ENCODE measurements at places on chromosomes 6 and 20. TPM values are rescaled to one million over a fixed set of nuclear protein-coding genes. Genes with fewer than 3 reads are reported as not detected.

Gene CEBPB
- 24.1 TPM for total RNA-seq

- DNase-seq, result no peak
These were observed 1.3 kb downstream of the DSTN start for GRCh38 chr20:17571153-17571527.

DNA sequence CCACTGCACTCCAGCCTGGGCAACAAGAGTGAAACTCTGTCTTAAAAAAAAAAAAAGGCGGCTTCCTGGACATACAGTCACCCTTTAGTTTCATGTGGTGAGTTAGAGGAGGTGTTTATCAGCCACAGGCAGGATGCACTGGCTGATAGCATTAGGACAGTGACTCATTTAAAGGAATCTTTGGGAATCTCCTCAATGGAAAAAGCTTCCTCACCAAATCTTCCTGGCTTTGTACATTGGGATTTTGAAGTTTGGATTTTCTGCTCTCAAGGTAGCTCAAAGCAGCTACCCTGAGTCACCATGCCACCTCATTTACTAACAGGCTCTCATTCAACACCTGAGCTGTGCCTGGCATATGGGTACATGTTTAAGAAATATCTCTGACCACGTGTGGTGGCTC lies 20.2 kb downstream of the PRPH2 start:
- DNase-seq, result no peak

Gene RNF182
- total RNA-seq, result 13.0 TPM

Gene GSTA3
- not detected for total RNA-seq

DNA sequence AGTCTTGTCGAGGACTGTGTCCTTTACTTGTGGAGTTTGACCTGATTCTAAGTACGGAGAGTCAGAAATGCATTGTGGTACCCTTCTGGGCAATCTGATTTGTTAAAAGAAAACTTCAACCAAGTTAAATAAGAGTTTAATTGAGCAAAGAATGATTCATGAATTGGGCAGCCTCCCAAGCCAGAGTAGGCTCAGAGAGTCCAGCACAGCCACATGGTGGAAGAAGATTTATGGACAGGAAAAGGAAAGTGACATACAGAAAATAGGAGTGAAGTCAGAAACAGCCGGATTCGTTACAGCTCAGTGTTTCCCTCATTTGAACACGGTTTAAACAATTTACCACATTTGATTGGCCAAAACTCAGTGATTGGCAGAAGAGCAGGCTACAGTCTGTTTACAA lies 329.2 kb downstream of the DHX35 start:
- no peak for DNase-seq

- DNase-seq, result no peak
These were observed 82.6 kb upstream of the SPTLC3 start for GRCh38 chr20:12925863-12926793.

Gene RNF146
- total RNA-seq, result 28.8 TPM

DNA sequence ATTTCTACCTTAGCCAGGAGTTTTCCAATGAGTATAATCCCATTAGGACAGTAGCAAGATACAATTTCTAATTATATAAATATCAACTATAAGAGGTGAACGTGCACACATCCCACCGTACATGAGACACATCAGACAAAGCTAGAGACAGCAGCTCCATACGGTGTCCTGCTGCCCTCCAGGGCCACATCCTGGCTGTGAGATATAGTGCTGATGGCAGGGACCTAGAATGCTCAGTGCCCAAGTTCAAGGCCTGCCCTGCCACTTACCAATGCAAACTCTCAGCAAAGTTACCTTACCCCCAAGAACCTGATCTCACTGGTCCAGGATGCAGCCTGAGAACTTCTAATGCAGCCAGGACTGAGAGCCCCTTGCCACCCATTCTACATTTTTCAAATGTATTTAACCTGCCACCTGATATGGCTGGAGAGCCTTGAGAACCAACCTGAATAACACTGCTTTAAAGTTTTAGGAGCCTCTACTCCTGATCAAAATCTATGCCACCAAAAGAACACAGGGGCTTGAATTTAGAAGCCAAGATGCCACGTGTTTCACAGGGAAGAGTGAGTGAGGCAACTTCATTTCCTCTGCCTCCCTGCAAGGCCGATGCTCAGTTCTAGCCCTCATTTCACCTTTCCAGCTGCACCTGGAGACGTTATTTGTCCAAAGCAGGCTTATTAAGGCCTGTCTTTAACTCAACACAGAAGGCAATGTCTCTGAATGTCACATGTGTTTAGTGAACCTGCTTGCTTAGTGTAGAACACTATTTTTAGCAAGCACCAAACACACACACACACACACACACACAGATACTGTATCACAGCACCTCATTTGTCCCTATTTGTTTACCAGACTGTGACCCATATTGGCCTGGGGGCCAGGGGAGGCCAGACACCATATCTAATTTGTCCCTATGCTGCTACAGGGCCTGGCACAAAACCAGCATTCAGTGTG lies 6.1 kb downstream of the NFATC2 start:
- no peak for DNase-seq

GRCh38 chr6:72421387-72421786 lies 200.5 kb upstream of the KCNQ5 start:
- no peak for DNase-seq

DNA sequence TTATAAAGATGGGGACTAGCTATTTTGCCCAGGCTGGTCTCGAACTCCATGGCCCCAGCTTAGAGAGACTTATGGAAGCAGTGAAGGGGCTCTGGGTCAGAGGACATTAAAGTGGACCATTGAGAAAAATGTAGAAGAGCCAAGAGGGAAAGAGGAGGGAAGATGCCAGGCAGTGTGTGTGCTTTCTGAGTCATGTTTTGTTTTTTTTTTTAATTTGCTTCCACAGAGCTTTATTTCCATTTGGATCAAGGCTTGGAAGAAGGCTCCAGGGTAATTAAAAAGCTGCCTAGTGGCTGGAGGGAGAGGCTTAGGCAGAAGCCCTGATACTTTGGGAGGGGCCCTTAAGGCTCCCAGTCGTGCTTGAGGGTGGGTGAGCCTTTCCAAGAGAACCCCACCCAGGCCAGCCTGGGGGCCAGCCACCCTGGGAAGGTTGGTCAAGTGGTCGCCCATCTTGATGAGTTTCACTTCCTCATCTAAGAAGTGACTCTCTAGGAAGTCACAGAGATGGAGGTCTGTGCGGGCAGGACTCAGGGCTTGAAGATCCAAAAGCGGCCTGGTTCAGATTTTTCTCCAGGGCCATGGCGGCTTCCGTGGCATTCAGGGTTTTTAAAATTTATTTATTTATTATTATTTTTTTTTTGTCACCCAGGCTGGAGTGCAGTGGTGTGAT lies 3.0 kb upstream of the ZNF335 start:
- no peak for DNase-seq

DNA sequence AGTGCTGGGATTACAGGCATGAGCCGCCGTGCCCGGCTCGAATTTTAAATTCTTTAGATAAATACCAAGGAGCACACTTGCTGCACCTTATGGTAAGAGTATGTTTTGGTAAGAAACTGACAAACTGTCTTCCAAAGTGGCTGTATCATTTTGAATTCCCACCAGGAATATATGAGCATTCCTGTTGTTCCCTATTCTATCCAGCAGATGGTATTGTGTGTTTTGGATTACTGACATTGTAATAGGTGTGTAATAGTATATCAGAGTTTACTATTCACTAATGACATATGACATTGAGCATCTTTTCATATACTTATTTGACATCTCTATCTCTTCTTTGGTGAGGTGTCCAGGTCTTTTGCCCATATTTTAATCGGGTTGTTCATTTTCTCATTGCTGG lies 40.5 kb downstream of the TGM6 start:
- no peak for DNase-seq

DNA sequence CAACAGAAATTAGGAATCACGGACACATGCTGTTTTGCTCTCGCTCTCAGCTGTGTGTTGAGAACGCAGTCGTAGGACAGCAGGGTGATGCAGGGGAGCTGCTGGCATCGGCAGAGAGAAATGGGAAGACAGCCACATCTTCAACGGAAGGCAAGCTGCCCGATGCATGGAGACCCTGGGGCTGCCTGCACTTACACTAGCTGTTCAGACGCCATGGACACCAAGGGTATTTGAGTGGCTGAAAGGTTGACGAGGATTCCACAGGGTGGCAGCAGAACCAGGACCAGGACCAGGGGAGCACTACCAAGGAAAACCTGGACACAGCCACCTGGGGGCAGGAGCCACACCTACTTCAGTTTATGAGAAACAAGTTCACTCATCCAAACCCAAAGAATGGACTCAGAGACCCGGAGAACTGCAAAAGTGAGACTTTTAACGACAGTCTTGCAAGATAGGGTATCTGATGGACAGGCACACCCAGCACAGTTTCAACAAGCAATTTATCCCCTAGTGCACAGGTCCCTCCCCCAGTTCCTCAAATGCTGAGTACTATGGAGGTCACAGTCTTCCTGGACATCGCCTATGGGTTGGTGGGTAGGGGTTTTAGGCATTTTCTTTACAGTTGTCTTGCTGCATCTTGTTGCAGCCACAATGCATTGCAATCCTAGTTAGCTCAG lies 56.3 kb upstream of the ENTPD6 start:
- DNase-seq, result no peak

DNA sequence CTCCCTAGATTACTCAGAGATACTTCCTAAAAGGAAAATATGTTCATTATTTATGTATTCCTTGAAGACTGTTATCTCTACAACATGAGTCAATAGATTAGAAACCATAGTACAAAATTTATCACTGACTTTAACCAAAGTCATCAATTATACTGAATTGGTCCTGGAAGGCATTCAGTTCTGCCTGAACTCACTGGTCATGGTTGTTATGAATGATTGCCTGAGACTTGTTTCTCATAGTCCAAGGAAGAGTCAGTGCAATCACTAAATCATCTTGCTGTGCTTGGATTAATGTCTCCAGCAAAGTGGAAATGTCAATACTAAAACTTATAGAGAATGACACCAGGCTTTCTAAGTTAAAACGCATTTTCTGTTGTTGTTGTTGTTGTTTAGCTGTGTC lies 878.6 kb upstream of the MANEA start:
- DNase-seq, result no peak

GRCh38 chr6:142913036-142913510 lies 31.9 kb downstream of the HIVEP2 start:
- DNase-seq, result no peak

DNA sequence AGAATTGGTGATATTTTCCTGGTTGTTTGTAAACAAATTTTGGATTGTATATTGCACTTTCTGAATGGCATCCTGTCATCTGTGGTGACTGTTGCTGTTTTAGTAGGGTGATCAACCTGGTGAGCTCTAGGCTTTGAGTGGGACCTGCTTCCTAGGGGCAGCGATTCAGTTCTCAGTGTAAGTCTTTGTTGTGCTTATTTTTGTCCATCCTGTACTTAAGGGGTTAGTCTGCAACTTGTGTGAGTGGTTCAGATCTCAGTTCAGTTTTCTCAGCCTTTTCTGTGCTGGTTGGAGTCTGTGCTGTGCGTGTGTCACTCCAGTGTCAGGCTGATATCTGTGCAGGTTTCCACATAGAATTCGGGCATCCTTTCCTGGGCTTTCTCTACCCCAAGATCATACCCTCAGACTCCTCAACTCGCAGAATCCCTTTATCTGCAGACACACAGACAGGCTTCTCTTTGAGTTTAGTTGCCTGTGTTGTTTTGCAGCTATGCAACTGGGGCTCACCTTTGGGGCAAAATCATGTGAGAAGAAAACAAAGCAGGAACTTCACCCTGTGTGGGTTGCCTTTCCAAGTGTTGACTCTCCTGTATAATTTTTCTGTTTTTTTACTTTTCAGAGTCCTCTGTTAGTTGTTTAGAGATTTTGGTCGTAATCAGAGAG lies 177.7 kb downstream of the FARS2 start:
- DNase-seq, result no peak

DNA sequence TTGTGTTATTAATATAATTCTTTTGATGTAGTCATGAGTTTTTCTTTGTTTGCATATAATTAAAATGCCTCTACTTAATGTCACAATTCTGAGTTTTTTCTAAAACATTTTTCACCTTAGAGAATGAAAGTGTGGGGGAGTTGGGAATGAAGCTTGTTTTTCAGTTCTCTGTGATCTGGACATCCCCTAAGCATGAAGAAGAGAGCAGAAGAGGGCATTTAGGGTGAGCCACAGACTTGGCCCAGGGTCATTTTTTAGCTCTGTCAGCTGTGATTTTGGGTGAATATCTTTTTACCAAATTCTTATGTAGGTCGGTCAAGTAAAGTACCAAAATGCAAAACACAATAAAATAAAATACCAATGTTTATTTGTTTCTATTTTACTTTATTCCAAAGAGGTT lies 3.9 kb downstream of the OTOR start:
- no peak for DNase-seq

Gene BNIP5
- not detected for total RNA-seq

Gene PIGT
- total RNA-seq, result 66.0 TPM

- DNase-seq, result no peak
These were observed 491.0 kb downstream of the HAO1 start for GRCh38 chr20:7449269-7449668.

Gene GFRA4
- total RNA-seq, result not detected
